HS-27A (cell line): ENCODE measurements at places on chromosomes 12 and 14.

DNA sequence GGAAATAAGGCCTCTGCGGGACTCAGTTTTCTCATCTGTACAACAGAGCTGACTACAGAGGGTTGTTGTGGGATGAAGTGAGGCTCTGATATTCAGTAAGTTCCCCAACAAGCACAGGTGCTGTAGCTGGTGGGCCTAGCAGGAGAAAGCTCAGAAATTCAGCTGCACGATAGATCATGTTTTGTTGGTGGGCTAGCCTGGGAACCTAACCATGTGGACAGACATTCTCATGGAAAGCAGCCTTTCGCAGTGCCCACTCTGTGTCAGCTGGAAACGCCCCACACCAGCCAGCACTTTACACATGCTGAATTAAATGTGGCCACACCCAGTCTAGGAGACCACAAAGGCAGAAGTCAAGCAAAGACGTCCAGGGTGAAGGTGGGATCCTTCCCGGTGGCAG lies 16.1 kb downstream of the PITPNM2 start:
- DNase-seq, result no peak

GRCh38 chr12:131608740-131609690 lies 101.9 kb upstream of the SFSWAP start:
- DNase-seq, result peak; percentile 5

DNA sequence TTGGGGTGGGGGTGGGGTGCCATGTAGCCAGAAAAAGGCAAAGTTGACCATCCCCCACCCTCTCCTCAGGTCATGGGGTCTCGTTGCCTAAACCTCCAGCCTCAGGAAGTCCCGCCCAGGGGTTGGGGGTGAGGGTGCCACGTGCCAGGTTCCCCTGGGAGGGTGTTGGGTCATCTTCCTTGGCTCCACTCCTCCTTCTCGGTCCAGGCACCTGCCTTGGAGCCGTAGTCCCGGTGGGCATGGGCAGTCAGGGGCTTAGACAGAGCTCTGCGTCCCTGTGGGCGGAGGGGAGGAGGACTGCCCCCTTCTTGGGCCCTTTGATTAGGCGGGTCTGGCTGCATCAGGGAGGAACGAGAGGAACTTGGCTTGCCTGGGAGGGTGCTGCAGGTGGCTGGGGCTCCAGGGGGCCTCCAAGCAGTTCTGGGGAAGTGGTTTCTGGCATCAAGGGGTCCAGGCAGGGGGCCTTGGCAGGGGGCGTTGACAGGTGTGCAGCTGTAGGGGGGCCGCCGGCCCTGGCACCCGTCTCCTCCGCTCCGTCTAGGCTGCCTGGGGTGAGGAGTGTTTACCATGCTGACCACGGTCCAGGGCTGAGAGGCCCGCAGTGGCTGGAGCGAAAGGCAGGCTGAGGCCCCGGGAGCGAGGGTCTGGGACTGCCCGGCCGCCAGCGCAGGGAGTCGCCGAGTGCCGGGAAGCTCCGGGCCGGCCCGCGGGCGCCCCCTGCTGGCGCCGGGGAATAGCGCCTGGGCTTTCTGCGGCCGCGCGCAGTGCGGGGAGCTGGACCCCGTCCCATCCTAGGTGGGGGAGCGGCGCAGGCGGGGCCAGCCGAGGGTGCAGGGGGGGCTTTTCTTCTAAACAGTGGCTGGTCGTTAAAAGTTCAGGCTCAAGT lies 7.9 kb downstream of the SETD1B start:
- DNase-seq, result no peak

DNA sequence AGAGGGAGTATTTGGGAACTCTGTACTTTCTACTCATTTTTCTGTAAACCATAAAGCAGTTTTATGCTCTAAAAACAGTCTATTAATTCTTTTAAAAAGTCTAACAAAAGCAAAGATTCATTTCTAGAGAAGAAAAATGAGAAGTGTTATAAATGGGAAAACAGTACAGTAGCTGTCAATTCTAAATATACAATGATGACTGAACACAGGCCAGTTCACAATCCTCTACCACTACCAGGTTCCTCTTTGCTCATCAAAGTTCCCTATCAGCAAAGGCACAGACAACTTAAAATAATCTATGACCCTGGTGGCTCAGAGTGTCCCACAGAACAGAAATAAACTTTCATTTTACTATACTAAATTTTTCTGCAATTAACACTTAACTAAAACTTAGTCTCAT lies 12.5 kb downstream of the NAA25 start:
- DNase-seq, result no peak

- DNase-seq, result no peak
Observed at GRCh38 chr14:34164162-34164864, 213.4 kb upstream of the EGLN3 start.

DNA sequence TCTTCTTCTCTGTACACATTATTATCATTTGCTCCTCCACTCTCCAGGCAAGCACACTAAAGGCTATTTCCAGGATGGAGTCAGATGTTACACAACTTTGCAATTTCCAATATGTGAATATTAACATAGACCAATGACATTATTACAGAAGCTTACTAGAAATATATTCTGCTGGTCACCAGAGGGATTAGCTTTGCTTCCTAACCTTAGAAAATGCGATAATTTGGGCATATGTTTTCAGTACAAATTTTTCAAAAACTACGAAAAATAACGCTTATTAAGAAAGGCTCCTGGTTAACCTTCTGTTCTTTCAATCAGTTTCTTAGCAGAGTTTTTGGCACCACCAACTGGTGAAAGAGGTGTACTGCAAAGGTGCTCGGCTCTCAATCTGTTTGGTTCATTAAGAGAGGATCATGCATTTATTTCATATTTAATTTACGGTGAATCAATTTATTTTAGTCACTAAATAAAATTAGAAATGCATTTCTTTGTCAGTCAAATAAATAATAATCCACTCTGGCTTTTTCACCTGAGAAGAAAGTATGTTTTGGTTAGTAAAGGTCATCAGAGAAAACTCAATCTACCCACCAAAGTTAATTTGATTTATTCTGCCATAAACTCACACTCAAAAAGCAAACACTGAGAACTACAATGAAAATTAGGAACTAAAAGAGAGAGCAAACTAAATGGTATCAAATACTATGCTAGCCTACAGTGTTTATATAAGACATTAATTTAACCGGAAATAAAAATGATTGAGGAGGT lies 39.2 kb downstream of the EFCAB11 start:
- no peak for DNase-seq

- peak; percentile 81 for DNase-seq
Observed at GRCh38 chr12:116528065-116528464, 31.1 kb upstream of the MAP1LC3B2 start.

GRCh38 chr12:110726708-110727369 lies 15.9 kb downstream of the PPP1CC start:
- DNase-seq, result no peak

- DNase-seq, result no peak
Observed at GRCh38 chr12:42161529-42161928, 16.9 kb upstream of the GXYLT1 start.

DNA sequence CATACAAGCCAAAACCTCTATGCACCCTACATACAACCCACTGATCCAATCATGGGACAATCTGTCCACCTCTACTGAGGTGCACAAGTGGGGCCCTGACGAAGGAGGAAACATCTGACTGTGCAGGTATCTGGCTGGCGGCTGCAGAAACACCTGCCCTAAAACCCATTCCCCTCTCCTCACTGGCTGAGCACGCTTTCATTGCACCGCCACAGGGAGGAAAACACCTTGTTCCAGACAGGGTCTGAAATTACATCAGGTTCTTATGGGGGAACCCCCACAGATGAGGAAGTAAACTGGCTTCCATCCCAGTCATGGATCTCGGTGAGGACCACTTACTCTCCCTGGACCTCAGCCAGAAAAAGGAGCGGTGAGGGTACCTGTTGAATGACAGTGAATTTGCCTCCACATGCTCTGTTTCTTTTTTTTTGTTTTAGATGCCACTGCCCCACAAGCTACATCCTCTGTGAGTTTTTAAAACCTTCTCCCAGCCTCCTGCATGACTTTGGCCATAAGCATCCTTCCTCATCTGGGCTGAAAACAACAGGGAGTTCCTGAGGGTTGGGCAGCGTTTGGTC lies 23.8 kb upstream of the DGLUCY start:
- no peak for DNase-seq

- no peak for DNase-seq
Observed at GRCh38 chr12:130127532-130127911, 34.7 kb upstream of the FZD10 start.

- DNase-seq, result no peak
Observed at GRCh38 chr14:91521061-91521640, 11.0 kb upstream of the PPP4R3A start.
